ENCODE measurements at places on chromosomes 4 and X. TPM values are rescaled to one million over a fixed set of nuclear protein-coding genes. Genes with fewer than 3 reads are reported as not detected.
A peak's percentile ranks its signal among the peaks of the same experiment; 100 is the strongest.

MAGEA1 gene
- total RNA-seq, result not detected

GLUD2 gene
- total RNA-seq, result 1.4 TPM

DNA sequence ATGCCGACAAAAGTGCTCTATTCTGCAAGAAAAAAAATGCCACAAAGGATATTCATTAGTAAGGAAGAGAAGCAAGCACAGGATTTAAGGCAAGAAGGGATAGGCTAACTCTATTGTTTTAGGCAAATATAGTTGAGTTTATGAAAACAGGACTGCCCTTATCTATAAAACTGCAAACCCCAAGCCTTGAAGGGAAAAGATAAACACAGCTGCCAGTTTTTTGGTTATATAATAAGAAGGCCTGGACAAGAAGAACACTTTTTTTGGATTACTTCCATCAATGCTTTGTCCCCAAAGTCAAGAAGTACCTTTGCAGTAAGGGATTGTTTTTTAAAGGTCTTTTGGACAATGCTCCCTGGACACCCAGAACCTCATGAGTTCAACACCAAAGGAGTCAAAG, 45.4 kb upstream of the WWC2 start:
- DNase-seq, result no peak
- H3K27me3 ChIP-seq, result no peaks in the 10 kb centered on the region
- no peaks in the 10 kb centered on the region for H3K4me1 ChIP-seq
- H3K27ac ChIP-seq, result no peak overlapping the region

DNA sequence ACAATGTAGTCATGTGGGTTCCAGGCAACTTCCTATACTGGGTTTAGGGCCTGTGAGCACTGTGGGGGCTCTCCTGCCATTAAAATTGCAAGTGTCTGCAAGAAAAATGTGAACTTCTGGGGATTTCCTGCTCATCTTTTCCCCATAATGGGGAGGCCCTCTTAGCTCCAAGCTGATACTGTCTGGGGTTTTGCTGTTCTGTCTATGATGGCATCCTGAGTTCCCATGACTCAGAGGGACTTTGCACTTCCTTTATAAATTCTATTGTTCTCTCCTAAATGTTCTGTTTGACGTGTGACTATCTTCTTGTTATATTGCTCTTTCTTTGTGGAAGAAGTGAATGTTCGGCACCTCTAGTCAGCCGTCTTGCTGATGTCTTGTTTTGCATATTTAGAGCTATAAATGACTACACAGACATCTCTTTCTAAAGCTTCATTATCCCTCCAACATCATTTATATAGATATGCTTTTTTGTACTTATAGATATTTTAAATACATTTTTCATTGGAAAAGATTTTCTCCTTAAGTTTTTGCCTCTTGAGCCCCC, 465.8 kb downstream of the NAF1 start:
- H3K36me3 ChIP-seq, result no peaks in the 10 kb centered on the region
- no peak overlapping the region for H3K27ac ChIP-seq
- no peaks in the 10 kb centered on the region for H3K27me3 ChIP-seq
- no peak for DNase-seq
- H3K4me1 ChIP-seq, result no peaks in the 10 kb centered on the region

DNA sequence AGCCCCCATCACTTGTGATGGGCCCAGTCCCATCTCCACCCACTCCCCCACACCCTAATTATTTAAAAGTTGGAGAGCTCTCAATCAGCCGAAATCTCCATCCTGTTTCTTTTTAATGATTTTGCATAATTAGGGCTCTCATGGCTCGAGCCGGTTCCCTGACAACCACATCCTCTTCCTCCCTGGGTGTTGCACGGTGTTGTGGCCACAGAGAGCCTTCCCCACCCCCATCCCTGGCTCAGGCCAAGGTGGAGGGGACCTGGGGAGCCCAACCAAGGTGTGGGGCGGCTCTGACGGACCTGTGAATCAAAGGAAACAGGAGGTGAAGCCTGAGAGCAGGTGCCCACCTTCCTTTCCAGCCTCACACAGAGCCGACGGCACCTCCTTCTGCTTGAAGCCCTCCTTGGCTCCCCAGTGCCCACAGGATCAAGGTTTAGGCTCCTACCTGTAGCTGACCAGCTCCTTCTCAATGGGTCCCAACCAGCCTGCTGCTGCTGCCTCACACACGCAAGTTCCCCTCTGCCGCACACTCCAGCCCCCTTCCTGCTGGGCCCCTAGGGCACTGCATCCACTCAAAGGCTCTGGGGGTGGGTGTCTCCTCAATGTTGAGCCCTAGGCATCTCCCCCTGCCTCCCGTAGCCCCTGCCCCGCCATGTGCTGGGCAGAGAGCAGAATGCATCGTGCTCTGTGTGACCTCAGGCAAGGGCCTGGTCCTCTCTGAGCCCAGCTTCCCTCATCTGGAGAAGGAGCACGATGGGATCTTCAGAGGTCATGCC, 68.7 kb downstream of the WFS1 start:
- H3K4me3 ChIP-seq, result no peak overlapping the region
- no peaks in the 10 kb centered on the region for H3K4me1 ChIP-seq
- DNase-seq, result peak; percentile 41
- no peaks in the 10 kb centered on the region for H3K36me3 ChIP-seq

GRCh38 chr4:79141530-79141929, 184.3 kb downstream of the NAA11 start:
- H3K27me3 ChIP-seq, result no peaks in the 10 kb centered on the region
- H3K4me1 ChIP-seq, result no peaks in the 10 kb centered on the region
- H3K4me3 ChIP-seq, result no peak overlapping the region
- H3K36me3 ChIP-seq, result no peaks in the 10 kb centered on the region
- no peak overlapping the region for H3K27ac ChIP-seq
- DNase-seq, result no peak

Measured in lower lobe of right lung (tissue), 2 donors.